ENCODE measurements at places on chromosomes 13 and 19.

GRCh38 chr13:47046706-47047105, 149.9 kb upstream of the HTR2A start:
- DNase-seq, result no peak

DNA sequence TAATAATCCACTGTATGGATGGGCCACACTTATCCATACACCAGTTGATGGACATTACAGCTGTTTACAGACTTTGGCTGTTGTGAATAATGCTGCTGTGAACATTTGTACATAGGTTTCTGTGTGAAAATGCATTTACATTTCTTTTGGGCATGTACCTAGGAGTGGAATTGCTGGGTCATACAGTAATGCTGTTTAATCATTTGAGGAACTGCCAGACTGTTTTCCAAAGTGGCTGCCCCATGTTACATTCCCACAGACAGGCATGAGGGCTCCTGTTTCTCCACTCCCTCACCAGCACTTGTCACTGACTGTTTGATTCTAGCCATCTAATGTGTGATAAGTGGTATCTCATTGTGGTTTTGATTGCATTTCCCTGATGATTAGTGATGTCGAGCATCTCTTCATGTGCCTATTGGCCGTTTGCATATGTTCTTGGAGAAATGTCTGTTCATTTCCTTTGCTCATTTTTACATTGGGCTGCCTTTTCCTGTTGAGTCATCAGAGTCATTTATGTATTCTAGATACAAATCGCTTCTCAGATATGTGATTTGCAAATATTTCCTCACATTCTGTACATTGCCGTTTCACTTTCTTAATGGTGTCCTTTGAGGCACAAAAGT, 12.8 kb downstream of the TMEM255B start:
- DNase-seq, result no peak

DNA sequence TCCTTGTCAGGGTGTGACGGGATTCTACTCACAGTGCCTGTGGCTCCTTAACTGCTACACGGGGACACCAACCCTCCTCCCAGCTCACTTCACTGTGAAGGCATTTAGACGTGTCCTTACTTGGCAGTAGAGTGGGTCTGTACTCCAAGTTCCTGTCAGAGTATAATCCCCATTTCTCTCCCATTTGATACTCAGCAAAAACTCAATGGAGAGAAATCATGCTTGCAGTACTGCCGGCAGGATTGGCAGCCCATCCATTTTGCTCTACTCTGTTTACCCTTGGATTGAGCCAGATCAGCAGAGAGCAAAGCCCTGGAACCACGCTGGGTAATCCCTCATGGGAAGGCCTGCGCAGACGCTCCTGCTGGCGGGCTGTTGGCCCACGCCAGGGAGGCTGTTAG, 28.9 kb downstream of the ARL11 start:
- no peak for DNase-seq

DNA sequence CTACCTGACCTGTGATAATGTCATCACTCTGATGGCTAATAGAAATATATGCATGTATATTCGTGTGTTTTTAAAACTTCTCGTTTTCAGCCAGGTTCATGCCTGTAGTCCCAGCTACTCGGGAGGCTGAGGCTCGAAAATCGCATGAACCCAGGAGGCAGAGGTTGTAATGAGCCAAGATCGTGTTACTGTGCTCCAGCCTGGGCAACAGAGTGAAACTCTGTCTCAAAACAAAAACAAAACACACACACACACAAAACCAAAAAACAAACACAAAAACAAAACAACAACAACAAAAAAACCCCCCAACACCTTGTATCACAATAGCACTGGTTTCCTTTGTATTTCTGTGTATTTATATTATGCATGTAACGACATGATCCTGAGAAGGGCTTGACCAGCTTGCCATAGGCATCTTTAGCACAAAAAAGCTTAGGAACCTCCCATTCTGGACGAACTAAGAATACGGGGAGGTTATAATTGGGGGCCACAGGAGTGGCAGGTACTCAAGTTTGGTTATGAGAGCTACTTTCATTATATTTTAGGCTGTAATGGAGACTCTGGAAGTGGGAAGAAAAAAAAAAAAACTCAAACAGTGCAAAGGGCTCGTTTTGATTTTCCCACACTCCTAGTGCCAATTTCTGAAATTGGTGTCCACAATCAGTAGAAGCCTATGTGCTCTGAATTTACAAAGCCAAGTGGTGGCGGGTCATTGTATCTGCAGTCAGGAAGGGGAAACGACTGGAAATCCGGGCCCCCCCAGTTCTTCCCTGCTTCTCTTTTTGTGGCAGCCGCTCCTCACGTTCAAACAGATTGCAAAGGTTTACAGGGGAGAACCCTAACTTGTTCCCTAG, 1.2 kb upstream of the ACP7 start:
- DNase-seq, result no peak

- no peak for DNase-seq
Observed at GRCh38 chr13:52707375-52707774, 32.2 kb downstream of the CNMD start.

- peak; percentile 77 for DNase-seq
Observed at GRCh38 chr19:49331616-49332055, 3.6 kb upstream of the CD37 start.

GRCh38 chr13:28819735-28820098, 422 bp upstream of the MTUS2 start:
- peak; percentile 68 for DNase-seq

GRCh38 chr19:6065685-6066374, 44.5 kb downstream of the RFX2 start:
- DNase-seq, result peak; percentile 57

DNA sequence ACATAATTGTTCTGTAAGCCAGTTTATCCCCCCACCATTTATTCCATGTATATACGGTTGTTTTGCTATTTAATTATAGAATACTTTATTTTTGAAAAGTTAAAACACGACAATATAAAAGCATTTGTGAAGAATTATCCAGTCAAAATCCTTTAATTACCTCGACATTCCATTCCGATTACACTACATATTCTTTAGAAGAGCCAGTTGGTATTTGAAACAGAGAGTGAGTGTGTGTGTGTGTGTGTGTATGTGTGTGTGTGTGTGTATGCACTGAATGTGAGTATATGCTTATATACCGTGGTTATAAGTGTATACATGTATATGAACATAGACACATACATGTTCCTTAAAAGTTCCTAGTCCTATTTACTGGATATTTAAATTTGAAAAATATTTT, 87.8 kb upstream of the KLF5 start:
- no peak for DNase-seq

GRCh38 chr13:52936806-52937205, 88.4 kb upstream of the PCDH8 start:
- DNase-seq, result no peak

DNA sequence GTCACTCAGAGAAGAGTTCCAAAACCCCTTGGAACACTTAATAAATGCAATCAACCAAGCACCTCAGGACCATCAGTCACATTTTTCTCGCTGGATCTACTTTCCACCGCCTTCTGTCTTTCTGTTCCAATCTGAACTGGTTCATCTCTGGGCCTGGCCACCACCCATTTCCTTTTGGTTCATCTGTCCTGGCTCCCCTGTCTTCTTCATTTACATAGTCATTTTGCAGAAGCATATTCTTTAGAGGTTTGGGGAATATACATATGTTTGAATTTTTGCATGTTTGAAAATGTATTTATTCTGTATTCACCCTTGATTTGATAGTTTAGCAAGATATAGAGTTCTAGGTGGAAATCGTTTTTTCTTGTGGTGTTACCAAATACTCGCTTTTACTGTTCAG, 188.2 kb downstream of the MTUS2 start:
- no peak for DNase-seq

GRCh38 chr13:93220073-93220472, 6.5 kb upstream of the GPC6 start:
- DNase-seq, result no peak

GRCh38 chr13:93977986-93978385, 501.5 kb downstream of the DCT start:
- DNase-seq, result no peak

- DNase-seq, result no peak
Observed at GRCh38 chr19:10417541-10418234, 2.6 kb upstream of the PDE4A start.

DNA sequence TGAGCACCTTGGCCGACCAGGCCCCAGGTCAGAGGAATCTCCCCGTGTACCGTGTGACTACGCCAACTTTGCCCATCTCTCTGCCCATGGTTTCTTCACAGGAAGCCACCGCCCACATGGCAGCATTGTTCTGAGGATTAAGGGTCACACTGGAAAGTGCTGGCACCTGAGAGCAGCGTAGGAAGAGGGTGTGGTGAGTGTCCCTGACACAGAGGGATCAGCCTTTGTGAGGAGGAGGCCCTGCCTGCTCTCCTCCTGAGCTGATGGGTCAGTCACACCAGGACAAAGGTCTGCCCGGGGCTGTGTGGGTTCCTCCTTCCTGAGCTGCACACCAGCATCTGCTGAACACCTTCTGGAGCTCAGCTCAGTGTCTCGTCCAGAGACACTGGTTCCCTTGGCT, 32.2 kb upstream of the SLC15A1 start:
- DNase-seq, result no peak

- DNase-seq, result no peak
Observed at GRCh38 chr19:32674153-32674930, 638 bp downstream of the ANKRD27 start.

DNA sequence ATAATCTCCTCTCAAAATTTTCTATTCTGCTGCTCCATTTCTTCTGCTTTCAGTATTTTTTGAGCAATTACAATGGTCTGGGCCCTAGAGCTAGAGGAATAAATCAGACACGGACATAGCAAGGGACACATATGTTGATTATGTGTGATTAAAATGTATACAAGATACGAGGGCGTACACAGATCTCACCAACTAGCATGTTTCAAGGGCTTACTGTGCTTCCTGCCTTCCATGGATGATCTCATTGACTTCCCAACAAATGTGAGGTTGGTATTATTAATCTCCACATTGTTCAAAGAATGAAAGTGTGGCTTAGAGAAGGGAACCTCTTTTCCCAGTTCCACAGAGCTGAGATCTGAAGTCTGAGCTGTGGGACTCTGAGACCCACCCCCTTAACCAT, 9.1 kb downstream of the PLD3 start:
- no peak for DNase-seq

- DNase-seq, result no peak
Observed at GRCh38 chr19:8511573-8512101, 2.3 kb downstream of the ZNF414 start.

DNA sequence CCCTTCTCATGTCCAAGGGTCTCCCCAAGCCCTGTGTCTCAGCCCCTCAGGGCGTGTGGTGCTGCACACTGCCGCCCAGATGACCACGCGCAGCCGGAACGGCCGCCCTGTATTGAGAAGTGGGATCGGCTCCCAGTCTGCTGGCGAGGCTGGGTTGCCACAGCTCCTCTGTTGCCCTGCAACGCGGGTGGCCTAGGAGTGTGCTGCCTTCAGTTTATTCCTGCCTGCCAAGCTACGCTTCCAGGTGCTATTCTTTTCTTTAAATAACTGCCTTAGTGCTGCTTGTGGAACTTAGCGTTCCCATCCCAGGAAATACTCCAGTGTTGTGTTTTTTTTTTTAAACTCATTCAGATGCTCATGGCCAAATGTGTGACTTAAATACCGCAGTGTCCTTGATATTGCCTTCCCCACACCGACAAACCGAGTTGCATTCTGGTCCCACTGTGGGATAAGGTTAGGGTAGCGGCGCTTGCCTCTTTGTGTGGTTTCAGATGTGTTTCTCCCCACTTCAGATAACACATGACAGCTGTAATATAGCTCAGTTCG, 16.6 kb downstream of the ACTN4 start:
- no peak for DNase-seq

DNA sequence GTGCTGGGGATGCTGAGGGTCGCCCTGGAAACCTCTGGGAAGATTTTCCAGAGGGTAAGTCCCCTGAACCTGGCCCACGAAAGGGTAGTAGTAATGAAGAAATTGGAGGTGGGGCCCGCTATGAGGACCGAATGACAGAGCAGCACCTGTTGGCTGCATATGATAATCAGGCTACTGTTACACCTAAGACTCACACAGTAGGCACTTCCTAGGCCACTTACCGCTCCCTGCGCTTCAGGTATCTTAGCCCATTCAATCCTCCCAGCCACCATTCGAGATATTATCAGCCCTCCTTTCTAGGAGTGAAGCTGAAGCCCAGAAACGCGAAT, 4.3 kb upstream of the LRFN3 start:
- no peak for DNase-seq

- no peak for DNase-seq
Observed at GRCh38 chr13:49185264-49185663, 34.9 kb upstream of the MLNR start.

DNA sequence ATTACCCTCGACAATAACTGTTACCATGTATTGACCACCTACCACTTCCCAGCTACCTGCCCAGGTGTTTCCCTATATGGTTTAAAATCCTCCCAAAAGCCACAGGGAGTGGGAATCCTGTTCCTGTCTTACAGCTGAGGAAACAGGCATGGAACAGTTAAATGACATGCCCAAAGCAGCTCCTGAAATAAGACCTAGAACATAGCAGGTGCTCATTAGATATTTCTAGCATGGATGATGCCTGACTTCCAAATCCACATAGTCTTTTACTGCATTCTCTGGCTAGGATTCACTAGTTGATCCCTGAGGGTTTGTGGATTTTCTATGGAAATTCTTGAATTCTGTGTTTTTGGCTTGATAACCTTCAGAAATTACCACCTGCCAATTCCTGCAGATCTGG, 13.0 kb downstream of the KCNN4 start:
- no peak for DNase-seq

GRCh38 chr13:75841905-75842304, 205.8 kb downstream of the LMO7 start:
- DNase-seq, result no peak

DNA sequence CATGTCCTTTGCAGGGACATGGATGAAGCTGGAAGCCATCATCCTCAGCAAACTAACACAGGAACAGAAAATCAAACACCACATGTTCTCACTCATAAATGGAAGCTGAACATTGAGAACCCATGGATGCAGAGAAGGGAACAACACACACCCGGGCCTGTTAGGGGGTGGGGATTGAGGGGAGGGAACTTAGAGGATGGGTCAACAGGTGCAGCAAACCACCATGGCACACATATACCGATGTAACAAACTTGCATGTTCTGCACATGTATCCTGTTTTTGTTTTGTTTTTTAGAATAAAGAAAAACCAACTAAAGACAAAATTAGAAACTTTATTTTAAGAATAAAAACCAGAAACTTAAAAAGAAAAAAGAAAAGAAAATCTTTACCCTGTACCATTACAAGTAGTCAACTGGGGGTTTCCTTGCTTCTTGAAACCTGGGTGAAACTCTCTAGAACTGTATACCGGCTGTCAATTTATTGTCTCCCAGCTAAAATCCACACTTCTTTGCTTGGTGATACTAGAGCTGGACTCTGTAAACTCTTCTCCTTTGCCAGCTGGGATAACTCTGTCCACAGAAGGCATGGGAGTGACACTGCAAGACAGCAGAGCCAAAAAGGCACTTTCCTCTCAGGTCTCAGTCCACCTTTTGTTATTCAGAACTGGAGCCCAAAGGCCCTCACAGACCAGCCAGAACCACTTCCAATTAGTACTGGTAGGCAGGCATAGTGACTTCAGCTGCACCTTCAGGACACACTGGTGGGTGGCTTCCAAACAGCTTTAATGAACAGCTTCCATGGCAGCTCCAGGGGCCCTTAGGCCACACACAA, 9.0 kb downstream of the MICU2 start:
- no peak for DNase-seq
